ENCODE measurements at places on chromosomes 2 and 18.

- no peak for DNase-seq
These were observed 53.3 kb downstream of the NEDD4L start for GRCh38 chr18:58097121-58097906.

DNA sequence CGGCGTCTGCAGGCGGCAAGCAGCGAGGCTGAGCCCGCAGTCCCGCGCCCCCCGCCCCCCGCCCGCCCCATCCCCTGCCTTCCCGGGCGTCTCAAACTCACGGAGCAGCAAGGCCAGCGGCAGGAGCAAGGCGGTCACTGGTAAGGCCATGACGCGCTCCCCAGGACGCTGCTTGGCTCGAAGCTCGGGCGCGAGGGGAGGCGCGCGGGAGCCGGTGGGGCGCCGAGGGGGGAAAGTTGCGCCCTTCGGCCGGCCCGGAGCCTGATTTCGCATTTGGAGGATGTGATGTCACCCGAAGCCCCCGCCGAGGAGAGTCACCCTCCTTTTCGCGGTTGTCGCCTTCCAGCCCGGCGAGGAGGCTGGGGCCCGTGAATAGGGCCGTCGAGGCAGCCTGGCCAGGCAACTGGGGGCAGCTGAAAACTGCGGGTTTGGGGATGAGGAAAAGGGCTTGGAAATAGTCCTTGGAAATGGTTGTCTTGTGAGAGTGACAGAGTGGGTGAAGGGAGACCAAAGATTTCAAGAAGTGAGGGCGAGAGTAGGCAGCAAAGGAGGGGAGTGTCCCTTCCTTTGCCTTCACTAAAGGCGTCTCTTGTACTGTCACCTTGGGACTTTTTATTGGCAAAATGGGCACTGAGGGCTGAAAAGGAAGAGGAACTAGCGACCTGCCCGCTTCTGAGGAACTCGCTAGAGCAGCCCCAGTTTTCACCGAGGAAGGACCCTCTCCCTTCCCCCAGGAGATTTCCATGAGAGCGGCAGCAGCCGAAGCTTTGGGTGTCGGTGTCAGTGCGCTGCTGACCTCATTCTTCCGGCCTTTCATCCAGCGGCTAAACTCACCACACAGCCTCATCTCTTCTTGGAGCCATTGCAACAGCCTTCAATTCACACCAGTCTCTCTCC is at the start of gene CD8A:
TSS of gene CD8A (minus strand) at position 238 of the 897 bp plus-strand sequence. CDS start at position 150, 88 bp downstream.
- DNase-seq: no peak

DNA sequence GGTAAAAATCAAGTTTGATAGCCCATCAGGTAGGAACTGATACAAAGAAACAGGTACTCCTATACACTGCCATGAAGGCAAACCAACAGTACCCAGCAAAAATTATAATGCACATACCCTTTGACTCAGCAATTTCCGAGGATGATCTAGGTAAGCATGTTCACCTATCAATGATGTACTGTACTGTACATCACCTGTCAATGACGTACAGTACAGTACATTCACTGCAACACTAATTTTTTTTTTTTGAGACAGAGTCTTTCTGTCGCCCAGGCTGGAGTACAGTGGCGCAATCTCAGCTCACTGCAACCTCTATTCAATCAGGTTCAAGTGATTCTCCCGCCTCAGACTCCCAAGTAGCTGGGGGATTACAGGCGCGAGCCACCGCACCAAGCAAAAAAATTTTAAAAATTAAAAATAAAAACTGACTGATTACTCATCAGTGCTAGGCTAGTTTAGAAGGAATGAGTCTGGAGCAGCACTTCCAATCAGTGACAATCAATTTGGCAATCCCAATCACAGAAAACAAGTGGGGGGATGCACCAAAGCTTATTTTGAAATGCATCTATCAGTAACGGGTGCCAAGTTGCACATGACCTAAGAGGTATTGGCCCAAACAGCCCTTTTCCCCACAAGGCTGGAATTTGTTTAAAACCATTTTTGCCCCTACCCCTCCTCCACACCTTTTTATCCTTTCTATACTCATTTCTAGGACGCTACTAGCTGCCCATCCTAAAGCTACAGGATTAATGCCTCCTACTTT is 8.2 kb downstream of the SRSF7 start:
- no peak for DNase-seq

DNA sequence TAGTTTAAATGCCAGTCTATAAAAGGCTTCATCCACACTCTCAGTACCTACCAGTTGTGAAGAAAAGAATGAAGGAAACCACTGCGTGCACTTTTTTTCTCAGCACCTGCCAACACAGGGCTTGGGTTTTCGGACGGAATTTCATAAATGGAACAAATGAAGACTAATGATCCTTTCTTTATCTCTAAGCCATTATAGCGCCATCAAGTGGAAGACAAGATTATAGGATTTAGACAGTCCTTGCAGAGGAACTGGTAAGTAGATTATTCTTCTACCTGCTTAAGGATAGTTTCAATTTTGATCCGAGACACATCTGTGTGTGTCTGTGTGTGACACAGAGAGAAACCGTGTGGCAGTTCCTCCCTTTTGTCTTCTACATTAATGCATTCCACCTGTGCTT is 245.6 kb downstream of the NRXN1 start:
- DNase-seq: peak; percentile 4

DNA sequence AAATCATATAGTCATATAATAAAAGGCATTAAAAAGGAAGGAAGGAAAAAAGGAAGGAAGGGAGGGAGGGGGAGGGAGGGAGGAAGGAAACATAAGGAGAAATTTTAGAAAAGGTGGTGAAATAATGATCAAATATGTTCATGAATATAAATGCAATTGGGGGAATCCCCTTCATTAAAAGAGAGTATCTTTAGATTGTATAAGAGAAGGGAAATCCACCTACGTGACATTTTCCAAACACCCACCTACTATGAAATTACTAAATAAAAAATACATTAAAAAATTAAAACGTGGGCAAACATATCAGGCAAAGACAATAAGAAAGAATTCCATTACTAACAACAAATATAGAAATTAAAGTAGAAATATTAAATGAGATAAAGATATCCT is 203.4 kb upstream of the PARD3B start:
- DNase-seq: no peak

- no peak for DNase-seq
These were observed 49.5 kb downstream of the TGIF1 start for GRCh38 chr18:3499501-3499900.

DNA sequence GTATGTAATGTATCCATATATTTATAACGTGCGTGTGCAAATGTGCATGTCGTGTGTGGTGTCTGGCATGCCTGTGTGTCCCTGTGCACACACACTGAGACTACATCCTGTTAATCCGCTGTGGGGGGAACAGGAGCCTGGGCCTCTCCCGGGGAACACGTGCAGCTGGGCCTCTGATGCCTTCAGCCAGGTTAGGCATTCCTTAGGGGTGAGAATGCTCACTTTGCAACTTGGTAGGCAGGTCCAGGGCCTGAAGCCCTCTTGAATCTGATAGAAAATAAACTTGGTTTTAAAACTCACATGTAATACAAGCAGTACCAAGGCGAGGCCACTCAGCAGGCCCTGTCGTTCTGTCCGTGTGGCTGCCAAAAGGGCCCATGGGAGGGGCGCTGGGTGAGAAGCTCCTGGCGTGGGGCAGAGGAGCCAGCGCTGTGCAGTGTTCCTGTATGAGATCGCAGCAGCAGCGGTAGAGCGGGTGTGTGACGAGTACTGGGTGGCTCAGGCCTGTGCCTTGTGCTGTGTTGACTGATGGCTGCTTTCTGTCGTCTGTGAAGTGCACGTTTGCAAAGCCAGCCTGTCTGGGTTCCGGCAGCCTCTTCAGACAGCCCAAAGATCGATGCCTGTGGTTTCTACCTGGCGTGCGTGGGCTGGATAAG is 16.2 kb downstream of the SALL3 start:
- DNase-seq: no peak

DNA sequence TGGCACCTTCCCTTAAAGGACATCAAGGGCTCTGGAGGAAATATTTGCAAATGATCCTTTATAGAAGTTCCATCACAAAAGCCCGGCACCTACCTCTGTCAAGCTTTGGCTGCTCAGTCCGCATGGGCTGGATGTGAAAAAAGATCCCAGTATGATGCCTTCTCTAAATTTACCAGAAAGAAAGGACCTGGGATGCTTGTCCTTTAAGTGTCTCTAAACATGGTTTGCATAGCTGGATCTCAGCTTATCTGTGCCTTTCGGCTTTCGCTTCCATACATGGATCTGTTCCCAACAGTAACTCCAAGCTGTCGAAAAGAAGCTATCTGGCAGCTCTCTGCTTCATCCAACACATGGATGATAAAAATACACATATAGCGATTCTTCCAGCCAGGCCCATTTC is 60.4 kb upstream of the SLC8A1 start:
- no peak for DNase-seq

DNA sequence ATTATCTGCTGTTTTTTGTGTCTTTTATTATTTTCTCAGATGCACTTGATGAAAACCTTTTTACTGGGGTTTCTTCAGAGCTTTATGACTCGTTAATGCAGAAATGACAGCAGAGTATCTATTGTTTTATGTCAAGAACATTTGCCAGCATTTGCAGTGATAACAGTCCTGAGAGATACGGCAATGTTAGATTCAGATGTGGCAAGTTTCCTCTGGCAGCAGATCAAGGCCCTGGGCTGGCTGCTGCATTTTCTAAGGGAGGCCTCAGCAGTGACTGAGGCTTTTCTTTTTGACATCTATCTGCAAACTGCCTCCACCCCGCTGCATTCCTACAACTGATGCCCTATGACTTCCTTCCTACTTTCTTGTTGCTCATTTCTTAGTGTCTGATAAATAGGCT is 40.2 kb downstream of the EFEMP1 start:
- no peak for DNase-seq

DNA sequence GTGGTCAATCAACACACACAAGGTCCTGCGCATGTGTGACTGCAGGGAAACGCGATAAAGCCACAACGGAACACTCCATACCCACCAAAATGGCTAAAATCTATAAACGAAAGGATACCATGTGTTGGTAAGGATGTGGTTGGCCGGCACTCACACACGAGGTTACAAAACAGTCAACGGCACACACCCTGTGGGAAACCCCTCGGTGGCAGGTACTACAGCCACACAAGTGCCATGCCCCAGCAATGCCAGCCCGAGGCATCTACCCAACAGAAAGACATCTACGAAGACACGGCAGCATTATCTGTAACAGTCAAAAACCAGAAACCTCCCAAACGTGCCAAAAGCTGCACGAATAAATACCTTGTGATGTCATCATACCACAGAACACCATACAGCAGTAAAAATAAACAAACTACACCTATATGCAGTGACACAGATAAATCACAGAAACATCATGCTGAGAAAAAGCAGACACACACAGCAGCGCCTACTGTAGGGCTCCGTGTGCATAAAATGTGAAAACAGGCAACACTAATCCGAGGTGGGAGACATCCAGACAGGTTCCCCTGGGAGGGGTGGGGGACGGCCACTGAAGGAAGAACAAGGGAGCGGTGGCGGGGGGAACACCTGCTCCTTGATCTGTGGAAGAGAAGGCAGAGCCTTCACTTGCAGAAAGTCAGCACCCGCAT is 36.7 kb downstream of the HDAC4 start:
- DNase-seq: no peak

GRCh38 chr2:88753833-88754584 is 62.5 kb downstream of the RPIA start:
- DNase-seq: no peak

- no peak for DNase-seq
These were observed 62.7 kb upstream of the KIF5C start for GRCh38 chr2:148812306-148812705.

DNA sequence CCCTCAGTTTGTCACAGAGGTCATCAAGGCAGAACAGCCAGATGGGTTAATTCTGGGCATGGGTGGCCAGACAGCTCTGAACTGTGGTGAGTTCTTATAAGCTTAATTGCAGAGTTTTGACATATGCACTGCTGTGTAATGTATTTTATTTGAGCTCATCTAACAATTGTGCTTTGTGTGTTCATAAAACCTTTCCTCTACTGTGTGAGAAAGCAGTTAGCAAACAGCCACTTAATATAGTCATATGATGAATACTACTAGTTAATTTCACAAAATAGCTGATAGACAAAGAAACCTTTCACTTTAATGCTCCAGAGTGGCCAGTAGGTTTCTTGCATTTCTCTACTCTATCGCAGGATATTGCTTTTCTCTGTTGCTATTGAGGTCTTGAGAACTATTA is 43.1 kb downstream of the CPS1 start:
- no peak for DNase-seq

GRCh38 chr18:37282386-37283037 is 283.1 kb downstream of the CELF4 start:
- DNase-seq: no peak

DNA sequence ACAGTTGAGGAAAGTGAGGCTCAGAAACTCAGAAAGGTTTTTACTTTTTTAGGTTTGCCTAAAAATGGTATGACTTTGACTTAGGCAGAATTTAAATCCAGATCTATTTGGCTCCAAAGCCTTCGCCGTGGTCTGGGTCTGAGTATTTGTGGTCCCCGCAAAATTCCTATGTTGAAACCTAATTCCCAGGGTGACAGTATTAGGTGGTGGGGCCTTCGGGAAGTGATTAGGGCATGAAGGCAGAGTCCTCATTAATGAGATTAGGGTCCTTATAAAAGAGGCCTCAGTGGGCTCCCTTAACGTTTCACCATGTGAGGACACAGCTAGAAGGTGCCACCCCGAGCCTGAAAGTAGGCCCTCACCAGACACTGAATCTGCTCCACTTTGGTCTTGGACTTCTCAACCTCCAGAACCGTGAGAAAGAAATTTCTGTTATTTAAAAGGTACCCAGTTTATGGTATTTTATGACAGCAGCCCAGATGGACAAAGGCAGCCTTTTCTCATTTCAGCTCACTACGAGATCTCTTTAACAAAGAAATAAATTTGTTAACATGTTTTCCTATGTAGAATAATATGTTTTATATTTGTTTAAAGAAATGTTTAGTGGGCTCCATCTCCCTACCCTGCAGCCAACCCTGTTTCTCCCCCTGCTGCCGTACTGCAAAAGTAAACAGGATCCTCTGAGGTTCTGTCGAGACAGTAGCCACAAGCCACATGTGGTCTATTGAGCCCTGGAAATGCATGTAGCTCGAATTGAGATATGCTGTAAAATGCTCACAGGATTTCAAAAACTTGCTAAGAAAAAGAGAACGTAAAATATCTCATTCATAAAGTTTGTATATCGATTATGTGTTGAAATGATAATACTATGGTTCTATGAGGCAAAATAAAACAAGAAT is 80.6 kb downstream of the MOGAT1 start:
- DNase-seq: no peak

DNA sequence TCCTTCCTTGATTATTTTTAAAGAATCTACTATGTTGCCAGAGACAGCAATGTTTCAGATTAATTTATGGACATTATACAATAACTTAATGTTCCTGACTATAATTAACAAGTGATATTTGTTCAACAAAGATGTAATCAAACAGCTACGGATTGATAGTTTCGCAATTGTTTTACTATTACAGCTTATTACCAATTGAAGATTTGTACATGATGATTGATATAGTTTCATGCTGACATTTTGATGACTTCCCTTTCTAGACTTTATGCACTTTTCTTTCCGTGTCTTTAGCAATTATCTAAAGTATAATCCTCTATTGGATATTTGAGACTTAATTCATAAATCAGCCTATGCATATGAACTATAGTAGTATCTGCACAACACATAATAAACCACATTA is 6.5 kb downstream of the SP5 start:
- DNase-seq: no peak
